Neuronal stem cell (in vitro differentiated cells): ENCODE measurements at places on chromosomes 7 and 10.

- no peak overlapping the region for H3K27ac ChIP-seq
- H3K4me3 ChIP-seq = no peak overlapping the region
- H3K27me3 ChIP-seq = no peaks in the 10 kb centered on the region
- peaks cover 5% of the 10 kb centered on the region for H3K4me1 ChIP-seq
These were observed 1.3 kb downstream of the CNPY4 start for GRCh38 chr7:100120733-100121036.

GRCh38 chr10:11605807-11606408, 5.5 kb downstream of the USP6NL start:
- H3K4me1 ChIP-seq = peaks cover 10% of the 10 kb centered on the region
- no peak overlapping the region for H3K27ac ChIP-seq
- H3K27me3 ChIP-seq = no peaks in the 10 kb centered on the region

- H3K27me3 ChIP-seq = no peaks in the 10 kb centered on the region
- DNase-seq = no peak
- H3K36me3 ChIP-seq = no peaks in the 10 kb centered on the region
- H3K4me1 ChIP-seq = peaks cover 2% of the 10 kb centered on the region
These were observed 633.2 kb downstream of the TNS3 start for GRCh38 chr7:46948716-46949115.

GRCh38 chr7:46942574-46942973, 639.3 kb downstream of the TNS3 start:
- H3K36me3 ChIP-seq = no peaks in the 10 kb centered on the region
- DNase-seq = no peak
- no peak overlapping the region for H3K27ac ChIP-seq
- no peak overlapping the region for H3K4me3 ChIP-seq
- H3K4me1 ChIP-seq = no peaks in the 10 kb centered on the region
- no peaks in the 10 kb centered on the region for H3K27me3 ChIP-seq

GRCh38 chr10:100518761-100519241, 860 bp downstream of the SEC31B start:
- H3K4me1 ChIP-seq = no peaks in the 10 kb centered on the region
- H3K4me3 ChIP-seq = no peak overlapping the region
- DNase-seq = peak; percentile 58
- H3K27ac ChIP-seq = no peak overlapping the region
- H3K36me3 ChIP-seq = peaks cover 26% of the 10 kb centered on the region
- peaks cover 13% of the 10 kb centered on the region for H3K27me3 ChIP-seq

DNA sequence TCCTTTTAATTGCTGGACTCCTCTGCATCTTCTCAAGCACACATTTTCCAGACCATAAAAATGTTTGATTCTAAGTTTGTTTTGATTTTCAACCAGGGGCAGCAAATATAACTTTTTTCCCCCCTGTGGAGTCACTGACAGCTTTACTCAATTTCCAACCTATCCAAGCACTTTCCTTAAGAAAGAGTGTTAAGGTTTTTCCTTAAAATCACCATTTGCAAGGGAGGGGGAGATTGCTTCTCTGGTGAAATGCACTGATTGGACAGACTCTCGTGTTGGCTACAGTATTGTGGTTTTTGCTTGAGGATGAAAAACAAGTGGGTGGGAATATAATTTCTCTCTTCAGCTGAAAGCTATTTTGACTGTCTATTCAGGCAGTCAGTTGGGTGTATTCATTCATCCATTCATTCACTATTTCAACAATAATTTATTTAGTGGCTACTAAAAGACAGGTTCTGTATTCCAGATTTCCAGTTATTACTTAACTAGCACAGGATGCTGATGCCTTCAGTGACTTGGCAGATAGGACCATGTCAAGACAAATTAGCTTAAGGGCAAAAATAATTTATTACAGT, 146.3 kb downstream of the BAMBI start:
- H3K27me3 ChIP-seq = no peaks in the 10 kb centered on the region
- no peak for DNase-seq
- no peaks in the 10 kb centered on the region for H3K4me1 ChIP-seq
- no peak overlapping the region for H3K27ac ChIP-seq
- no peak overlapping the region for H3K4me3 ChIP-seq

DNA sequence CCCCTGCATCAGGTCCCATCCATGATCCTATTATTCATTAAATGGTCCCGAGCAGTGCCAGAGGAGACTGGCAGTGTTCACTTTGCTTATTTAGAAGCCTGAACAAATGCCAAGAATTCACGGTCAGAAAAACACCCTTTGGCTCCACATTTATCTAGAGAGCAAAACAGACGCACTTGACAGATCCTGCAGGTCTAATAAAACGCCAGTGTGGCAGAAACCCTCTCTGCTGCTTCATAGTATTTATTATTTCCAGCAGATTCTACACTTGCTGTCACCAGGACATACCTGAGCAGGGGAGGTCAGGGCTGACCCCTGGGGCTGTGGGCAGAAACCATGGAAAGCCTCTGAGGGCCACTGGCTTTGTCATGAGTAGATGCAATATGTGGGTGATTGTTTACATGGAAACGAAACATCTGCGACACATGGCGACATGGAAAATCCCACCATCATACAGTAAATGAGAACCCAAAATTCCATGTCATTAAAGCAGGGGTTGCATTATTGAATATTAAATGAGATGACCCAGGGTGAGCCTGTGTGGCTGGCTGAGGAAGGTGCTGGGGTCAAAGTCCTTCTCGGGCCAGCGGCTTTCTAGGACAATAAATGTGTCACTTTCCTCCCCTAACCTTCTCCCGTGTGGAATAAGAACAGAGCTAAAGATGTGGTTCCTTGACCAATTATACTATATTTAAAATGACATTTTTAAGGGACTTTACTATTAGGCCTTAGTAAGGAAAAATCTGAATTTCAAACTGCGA, 205.9 kb upstream of the SVIL start:
- H3K27ac ChIP-seq = no peak overlapping the region
- H3K27me3 ChIP-seq = no peaks in the 10 kb centered on the region
- DNase-seq = no peak
- H3K36me3 ChIP-seq = no peaks in the 10 kb centered on the region
- no peak overlapping the region for H3K4me3 ChIP-seq
- no peaks in the 10 kb centered on the region for H3K4me1 ChIP-seq

- no peak for DNase-seq
- no peaks in the 10 kb centered on the region for H3K4me1 ChIP-seq
- no peak overlapping the region for H3K4me3 ChIP-seq
- peaks cover 50% of the 10 kb centered on the region for H3K36me3 ChIP-seq
- no peaks in the 10 kb centered on the region for H3K27me3 ChIP-seq
These were observed 10.2 kb downstream of the HIPK2 start for GRCh38 chr7:139767561-139767982.

- no peaks in the 10 kb centered on the region for H3K36me3 ChIP-seq
- no peak for DNase-seq
- H3K4me3 ChIP-seq = no peak overlapping the region
- no peaks in the 10 kb centered on the region for H3K27me3 ChIP-seq
- H3K4me1 ChIP-seq = no peaks in the 10 kb centered on the region
These were observed 742.3 kb downstream of the TNS3 start for GRCh38 chr7:46839651-46840050.

DNA sequence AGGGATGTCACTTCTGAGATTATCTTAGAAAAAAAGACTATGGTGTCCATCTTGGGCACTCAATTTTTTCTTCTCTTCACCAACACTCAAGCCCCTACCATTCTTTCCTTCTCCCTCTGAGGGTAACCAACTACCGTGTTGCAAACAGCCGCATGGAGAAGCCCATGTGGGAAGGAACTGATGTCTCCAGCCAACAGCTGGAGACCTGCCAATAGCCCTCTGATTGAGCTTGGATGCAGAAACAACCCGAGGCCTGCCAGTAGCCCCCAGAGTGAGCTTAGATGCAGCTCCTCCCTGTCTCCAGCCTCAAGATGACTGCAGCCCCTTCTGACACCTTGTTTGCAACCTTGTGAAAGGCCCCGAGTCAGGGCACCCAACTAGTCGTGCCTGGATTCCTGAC, 36.4 kb upstream of the CHCHD3 start:
- H3K27me3 ChIP-seq = no peaks in the 10 kb centered on the region
- no peak overlapping the region for H3K4me3 ChIP-seq
- DNase-seq = no peak
- H3K36me3 ChIP-seq = no peaks in the 10 kb centered on the region
- H3K27ac ChIP-seq = no peak overlapping the region
- no peaks in the 10 kb centered on the region for H3K4me1 ChIP-seq
